ENCODE measurements at places on chromosomes 12 and 14.

- DNase-seq = no peak
These were observed 265.7 kb downstream of the BCL11B start for GRCh38 chr14:99006276-99006675.

DNA sequence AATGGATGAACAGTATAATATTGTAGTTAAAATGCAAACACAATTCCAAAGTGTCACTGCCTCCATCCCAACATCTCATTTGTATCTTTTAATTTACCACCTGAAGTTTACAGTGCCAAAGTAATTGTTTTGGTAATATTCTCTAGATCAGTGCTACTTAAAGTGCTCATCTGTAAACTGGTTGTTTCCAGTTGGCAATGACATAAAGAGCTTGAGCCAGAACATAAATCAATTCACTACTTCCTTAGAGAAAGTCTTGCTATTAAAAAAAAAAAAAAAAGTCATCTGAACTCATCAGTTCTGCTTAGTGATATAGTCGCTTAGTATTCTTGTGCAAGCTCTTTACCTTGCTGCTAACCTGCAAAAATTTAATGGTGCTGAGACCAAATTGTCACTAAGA, 16.4 kb downstream of the PLCZ1 start:
- no peak for DNase-seq

DNA sequence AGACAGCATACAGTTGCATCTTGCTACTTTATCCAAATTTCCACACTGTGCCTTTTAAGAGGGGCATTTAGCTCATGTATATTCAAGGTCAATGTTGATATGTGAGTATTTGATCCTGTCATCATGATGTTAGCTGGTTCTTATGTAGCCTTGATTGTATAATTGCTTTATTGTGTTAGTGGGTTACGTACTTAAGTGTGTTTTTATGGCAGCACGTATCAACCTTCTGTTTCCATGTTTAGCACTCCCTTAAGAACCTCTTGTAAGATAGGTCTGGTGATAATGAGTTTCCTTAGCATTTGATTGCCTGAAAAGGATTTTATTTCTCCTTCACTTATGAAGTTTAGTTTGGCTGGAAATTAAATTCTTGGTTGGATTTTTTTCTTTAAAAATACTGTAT, 445.2 kb downstream of the NAV3 start:
- DNase-seq = no peak

DNA sequence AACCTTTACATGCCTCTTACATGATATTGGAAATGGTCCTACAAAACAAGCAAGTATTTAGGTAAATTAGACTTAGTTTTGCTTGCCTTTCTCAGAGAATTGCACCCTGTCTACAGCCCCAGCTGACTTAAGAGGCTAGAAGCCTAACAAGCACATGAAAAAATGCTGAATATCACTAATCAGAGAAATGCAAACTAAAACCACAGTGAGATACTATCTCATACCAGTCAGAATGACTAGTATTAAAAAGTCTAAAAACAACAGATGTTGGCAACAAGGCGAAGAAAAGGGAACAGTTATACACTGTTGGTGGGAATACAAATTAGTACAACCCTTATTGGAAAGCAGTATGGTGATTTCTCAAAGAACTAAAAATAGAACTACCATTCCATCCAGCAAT, 103.8 kb downstream of the EGLN3 start:
- DNase-seq = no peak

DNA sequence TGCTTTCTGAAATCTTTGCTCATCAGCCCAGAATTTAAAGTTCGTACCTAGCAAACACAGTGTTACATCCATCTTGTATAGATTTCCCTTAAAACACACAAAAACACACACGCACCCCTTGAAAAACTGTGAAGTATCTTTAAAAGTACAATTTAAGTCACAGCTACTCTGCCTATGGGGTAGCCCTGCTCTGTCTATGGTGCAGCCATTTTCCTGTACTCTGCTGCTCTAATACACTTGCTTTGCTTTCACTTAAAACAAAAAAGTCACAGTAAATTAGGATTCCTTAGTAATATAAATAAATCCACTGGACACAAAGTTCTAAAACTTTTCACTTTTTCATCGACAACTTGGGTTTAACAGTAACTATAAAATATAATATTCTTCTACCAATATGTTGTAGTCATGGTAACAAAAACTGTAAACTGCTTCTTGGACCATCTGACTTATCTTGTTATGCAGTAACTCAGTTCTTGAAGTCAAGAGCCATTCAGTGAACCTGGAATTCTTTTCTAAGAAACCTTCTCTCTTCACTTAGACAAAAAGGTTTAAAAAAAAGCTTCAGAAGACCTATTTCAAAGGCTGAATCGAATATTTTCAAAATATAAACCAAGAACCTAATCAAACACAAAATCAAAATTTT, 63.5 kb downstream of the MED13L start:
- no peak for DNase-seq

DNA sequence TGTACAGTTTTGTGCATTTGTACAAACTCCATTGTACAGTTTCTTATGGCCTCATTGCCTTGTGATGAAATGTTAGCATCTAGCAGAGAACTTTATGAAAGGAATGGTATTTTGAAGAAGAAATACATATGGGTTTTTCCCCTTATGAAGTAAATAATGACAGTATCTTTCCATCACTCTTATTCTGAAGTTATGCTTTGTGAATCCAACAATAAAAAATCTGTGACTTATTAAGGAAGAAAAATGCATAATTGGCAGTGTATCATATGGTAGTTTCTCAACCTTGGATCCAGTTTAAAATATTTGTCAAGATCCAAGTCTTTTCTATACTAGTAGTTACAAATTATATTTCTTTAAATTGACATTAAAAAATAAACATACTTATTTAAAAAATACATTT, 859.1 kb upstream of the FLRT2 start:
- no peak for DNase-seq

DNA sequence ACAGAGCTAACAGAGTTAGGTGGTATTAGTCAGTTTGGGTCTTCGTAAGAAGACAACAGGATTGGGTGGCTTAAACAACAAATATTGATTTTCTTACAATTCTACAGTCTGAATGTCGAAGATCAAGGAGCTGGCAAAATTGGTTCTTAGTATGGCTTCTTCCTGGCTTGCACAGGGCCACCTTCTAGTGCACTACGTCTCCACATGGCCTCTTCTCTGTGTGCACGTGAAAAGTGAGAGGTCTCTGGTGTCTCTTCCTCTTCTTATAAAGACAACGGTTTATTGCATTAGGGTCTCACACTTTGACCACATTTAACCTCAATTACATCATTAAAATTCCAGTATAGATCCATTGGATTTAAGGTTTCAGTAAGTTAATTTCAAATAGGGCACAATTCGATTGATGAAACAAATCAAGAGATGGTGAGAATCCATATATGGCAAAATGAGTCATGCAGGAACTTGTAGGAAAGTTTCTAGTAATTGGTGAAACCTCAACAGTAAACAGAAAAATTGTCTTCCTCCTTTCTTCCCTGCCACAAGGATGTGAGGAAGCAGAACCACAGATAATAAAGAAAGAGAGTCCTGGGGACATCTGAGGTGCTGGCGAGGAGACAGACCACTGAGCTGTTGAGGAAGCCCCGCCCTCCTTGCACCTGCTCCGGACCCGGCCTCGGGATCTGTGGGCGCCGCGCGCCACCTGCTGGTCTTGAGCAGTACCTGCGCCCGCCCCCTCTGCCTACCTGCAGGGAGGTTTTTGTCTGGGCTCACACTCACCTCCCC, 846.7 kb downstream of the TMEM121 start:
- peak; percentile 76 for DNase-seq

DNA sequence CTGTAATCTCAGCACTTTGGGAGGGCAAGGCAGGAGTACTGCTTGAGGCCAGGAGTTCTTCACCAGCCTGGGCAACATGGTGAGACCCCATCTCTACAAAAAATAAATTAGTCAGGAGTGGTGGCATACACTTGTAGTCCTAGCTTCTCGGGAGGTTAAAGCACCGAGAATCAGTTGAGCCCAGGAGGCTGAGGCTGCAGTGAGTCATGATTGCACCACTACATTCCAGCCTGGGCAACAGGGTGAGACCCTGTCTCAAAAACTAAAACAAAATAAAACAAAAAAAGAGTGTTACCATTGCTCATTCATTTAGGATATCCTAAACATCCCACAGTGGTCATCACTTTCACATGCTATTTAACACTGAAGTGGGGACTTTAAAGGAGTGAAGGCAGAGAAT, 7.8 kb downstream of the NEK9 start:
- no peak for DNase-seq

GRCh38 chr14:89226801-89227495, 190.1 kb downstream of the FOXN3 start:
- no peak for DNase-seq

GRCh38 chr14:45199230-45199629, 53.8 kb downstream of the MIS18BP1 start:
- DNase-seq = no peak

- DNase-seq = peak; percentile 32
These were observed 11.1 kb downstream of the RASSF3 start for GRCh38 chr12:64621257-64621942.

GRCh38 chr12:124611559-124612409, 44.4 kb upstream of the NCOR2 start:
- DNase-seq = no peak

- no peak for DNase-seq
These were observed 1606.1 kb upstream of the FLRT2 start for GRCh38 chr14:83923842-83924241.

DNA sequence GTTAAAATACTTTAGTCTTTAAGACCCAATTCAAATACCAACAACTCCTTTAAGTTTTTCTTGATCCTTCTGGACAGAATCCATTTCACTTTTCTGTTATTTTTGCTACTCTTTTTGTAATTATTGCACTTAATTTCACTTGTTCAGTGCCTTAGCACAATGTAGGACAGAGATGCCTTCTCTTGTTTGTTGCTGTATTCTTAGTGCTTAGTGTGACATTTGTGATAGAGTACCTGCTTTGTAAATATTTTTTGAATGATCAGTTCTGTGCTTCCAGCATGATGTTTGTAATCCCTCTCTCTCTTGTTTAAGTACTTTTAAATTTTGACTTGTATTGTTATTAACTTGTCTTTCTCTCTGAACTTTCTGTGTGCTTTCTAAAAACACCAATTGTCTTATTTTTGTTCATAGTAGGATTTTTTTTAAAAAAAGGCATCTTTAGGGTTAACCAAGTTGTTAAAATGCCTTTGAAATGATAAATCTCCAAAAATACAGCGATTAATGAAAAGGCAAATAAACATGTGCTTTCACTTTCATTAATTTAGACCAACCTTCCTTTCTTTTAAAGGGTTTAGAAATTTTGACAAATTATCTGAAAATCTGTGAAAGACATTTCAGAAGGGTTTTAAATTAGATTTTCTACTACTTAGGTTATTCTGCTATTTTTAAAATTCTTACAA, 11.9 kb downstream of the NAA30 start:
- DNase-seq = no peak

- DNase-seq = no peak
These were observed 4.6 kb downstream of the KIF26A start for GRCh38 chr14:104142946-104143470.

DNA sequence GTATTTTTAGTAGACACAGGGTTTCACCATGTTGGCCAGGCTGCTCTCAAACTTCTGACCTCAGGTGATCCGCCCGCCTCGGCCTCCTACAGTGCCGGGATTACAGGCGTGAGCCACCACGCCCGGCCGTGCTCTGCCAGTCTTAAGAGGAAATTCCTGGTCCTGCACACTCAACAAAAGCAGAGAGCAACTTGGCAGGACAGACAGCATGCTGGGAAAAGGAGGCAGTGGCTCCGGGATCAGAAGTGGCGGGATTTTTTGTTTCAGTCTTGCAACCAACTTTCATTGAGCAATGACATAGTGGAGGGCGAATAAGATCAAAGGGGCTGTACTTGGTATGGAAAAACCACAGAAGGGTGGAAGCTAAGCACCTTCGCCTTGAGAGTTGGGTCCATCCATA, 2.1 kb downstream of the CKAP4 start:
- DNase-seq = no peak

- DNase-seq = no peak
These were observed 1.1 kb upstream of the FERMT2 start for GRCh38 chr14:52951681-52952554.

DNA sequence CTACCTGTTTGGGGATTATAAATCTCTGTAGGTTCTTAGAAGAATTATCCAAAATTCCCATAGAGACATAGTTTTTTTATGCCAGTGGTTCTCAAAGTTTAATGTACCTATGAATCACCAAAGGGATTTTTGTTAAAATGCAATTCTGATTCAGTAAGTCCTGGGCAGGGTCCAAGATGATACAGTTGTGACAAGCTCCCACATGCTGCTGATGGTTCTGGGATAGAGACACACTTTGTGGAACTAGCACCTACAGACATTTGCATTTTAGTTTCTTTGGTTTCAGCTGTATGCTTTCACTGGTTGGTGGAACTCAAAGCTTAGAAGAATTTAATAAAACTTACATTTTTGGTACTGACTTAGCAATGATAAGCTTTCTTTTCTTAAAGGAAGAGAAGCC, 80.4 kb downstream of the PTCSC3 start:
- no peak for DNase-seq

DNA sequence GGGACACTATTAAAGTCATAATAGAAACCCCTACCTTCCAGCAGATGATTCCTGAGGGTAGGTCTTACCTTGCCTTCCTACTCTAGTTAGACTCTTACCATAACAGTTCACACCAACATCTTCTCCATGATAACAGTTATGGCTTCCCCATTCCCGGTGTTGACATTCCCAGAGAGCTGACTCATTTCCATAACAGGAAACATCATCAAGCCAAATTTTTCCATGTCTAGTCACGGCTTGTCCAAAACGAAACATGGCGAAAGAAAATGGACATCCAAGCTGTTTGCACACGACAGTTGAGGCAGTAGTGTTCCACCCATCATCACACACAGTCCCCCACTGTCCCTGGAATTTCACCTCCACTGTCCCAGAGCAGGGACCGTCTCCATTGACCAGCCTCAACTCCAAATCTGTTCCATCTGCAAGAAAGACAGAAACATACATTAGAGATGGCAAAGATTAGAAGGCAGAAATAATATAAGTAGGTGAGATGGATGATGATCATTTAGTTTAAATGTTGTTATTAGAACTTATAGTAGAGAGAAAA, 10.6 kb downstream of the CD163L1 start:
- no peak for DNase-seq

DNA sequence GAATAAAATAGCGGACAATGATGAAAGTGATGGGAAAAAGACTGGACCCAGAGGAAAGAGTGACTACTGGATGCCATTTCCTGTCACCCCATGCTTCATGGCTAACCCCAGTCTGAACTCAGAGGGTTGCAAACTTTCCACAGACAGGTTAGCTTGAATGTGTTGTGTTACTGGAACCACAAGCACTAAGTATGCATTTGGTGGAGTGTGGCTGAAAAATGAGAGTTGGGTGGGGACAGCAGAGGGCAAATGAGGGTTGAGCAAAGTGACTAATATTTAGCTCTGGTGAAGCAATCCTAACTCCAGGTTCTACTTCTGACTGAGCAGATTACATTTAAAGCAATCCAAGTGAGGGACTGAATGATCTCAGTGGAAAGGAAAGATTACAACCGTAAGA, 1.6 kb downstream of the SLC16A7 start:
- peak; percentile 56 for DNase-seq

DNA sequence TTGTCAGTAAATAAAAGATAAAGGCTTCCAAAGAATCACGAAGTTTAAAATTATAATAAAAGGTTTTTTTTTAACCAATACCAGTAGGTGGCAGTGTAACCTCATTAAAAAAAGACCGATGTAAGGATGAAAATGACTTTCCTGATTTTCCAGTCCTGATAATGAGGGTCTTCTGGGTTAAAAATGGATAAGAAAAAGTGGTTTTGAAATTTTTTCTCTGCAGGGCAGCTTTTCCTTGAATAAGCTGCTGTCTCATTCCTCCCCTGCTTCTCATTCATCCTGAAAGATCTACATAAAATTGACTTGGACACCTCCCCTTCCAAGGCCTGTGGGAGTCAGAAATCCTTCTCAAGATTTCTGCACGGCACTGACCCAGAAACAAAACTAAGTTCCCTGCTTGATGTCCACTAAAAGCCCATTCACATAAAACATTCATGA, 58.9 kb upstream of the FBXO33 start:
- no peak for DNase-seq
